ENCODE measurements at places on chromosomes 16 and 17.

GRCh38 chr16:84821179-84821578 lies 1.4 kb downstream of the CRISPLD2 start:
- no peak for DNase-seq

- DNase-seq = no peak
Observed at GRCh38 chr16:13672196-13672595, 247.8 kb upstream of the ERCC4 start.

GRCh38 chr17:17125136-17126084 lies 80.7 kb downstream of the PLD6 start:
- no peak for DNase-seq

DNA sequence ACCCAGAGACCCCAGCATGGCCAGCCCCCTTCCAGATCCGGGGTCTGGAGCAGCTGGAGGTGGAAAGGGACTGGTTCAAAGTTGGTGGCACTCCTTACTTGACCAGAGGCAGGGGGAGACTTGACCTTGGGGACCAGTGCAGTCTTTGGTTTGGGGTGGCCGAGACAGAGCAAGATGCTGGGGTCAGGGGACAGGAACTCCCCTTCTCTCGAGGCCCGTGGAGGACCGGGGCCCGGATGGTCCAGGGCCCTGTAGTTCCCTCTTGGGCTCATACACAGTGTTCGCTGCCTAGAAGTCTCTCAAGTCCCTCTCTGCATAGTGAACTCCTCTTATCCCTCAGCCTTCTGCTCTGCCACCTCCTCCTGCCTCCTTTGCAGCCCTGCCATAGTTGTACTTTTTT lies 601 bp upstream of the PRSS33 start:
- no peak for DNase-seq
